ENCODE measurements at places on chromosomes 4 and X.

DNA sequence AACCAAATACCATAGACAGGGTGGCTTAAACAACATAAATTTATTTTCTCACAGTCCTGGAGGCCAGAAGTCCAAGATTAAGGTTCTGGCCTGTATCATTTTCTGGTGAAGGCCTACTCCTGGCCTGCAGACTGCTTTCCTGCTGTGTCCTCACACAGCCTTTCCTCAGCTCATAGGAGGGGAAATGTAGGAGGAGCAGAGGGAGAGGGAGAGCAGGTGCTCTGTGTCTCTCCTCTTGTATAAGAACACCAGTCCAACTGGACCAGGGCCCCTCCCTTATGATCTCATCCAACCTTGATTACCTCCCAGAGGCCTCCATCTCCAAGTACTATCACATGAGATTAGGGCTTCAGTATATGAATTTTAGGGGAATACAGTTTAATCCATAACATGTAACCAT is 34.3 kb downstream of the RAPGEF2 start:
- DNase-seq, result no peak

DNA sequence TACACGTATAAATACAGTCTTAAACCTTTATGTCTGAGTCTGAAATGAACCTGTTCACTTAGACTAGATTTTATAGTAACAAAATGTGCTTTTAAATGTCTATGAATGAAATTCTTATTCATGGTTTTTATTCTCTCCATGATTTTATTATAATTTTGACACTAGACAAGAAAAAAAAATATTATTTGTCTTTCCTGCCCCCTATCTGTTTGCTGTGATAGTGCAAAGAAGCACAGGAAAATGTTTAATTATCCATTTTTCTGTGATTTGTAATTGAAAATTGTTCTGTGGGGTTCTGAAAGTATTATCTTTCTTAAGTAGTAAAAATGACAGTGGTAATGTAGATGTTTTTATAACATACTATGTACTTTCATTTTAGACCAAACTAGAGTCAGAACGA is 52.0 kb downstream of the INTS6L start:
- DNase-seq, result no peak

GRCh38 chr4:127793528-127793927 is 11.4 kb downstream of the HSPA4L start:
- no peak for DNase-seq

- no peak for DNase-seq
Measured at GRCh38 chr4:112854420-112854819, 195.0 kb upstream of the ANK2 start.

DNA sequence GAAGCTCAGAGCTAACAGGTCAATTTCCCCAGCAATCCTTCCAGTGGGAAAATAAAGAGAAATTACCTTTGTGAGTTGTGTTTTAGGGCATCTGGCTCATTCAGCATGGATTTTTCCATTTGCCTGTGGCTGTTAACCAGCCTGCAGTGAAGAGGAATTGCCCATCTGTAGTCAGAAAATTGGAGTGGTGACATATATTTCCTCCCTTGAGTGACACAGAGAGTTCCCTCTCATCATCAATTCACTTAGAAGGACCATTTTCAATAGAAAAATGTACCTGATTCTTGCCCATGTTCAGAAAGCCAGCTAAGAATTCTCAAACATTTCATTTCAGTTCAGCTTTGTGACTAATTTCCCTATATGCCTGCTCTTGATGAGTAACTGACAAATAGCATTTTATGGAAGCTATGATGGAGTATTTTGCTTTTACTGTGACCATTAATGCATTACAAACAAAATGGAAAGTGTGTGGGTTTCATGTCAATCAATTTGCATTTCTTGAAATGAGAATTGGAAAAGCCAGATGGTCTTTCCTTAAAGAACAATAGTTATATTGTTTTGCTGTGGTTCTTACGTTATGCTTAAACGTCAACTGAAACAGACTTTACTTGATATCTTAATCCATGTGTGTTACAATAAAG is 155.8 kb downstream of the NWD2 start:
- no peak for DNase-seq

All from amniotic stem cell (primary cell).